ENCODE measurements at places on chromosomes 16 and 17.

DNA sequence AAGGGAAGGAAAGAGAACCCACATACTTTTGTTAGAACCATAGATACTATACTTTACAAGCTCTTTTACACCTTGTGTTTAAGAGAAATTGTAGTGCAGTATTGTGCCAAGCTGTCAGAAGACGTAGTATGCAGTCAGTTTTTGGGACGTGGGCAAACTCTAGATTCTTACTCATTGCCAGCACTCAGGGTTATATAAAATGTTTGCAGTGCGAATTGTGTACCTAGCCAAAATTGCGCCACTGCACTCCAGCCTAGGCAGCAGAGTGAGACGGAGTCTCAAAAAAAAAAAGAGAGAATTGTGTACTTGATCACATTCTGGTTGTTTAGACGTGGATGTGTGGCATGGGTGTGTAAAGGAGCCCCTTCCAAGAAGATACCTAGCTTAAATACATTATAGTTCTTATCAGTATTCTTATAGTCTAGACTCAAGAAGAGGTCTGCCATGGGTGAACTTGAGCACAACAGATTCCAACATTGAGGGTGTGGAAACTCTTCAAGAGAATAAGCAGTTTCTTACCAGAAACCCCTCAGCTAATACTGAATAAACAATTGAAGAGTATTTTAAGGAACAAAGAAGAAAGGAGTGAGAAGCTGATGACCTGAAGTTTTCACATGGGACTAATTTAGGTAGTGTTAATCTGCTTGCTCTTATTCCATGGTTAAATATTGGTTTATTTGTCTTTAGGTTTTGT is 27.4 kb upstream of the MRC2 start:
- no peak for DNase-seq

DNA sequence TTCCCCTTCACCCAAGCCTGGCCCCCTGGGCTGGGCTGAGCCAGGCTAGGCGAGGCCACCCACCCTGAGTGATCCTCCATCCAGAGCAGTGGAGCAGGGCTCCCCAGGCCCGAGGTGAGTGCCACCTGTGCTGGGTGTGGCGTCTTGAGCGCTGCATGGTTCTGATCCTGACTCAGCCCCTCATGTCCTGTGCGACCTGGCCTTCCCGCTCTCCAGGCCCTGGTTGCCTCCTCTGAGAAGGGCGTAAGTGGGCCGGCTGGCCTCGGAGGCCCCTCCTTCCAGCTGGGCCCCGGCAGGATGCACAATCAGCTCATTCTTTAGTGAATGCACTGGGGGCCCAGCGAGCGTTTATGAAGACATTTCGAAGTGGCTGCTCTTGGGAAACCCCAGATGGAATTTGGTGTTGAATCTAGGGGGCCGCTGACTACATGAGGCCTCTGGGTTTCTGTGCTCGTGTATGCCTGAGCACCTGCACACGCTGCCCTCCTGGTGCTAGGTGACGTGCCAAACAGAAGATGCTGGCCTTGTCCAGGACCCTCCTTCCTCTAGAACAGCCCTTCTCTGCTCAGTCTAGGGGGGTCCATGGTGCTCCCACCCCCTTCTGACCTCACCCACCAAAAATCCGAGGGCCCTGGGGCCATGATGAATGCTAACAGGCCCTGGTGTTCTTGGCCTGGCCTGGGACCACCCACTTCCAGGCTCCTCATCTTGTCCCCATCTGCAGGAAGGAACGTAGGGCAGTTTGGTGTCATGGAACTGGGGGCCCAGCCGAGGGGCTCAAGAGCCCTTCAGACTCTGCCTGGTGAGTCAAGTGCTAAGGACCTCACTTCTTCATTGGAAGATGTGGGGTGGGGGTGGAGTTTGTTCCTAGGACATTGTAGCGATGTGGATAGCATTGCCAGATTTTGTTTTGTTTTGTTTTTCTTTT is 3.6 kb upstream of the TMEM92 start:
- no peak for DNase-seq

DNA sequence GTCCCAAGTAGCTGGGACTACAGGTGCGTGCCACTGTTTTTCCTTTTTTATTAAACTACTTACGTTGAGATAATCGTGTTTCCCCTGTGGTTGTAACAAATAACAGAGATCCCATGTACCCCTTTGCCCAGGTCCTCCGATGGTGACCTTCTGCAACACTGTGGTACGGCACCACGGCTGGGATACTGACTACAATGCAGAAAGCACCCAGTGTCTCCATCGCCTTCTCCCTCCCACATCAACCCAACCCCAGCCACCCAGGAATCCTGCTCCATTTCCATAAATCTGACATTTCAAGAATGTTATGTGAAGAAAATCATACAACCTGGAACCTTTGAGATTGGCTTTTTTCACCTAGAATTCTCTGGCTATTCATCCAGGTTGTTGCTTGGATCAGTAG is 22.1 kb downstream of the MPRIP start:
- DNase-seq = no peak

GRCh38 chr17:50872710-50873424 is 6.7 kb upstream of the TOB1 start:
- no peak for DNase-seq

- peak; percentile 28 for DNase-seq
Observed at GRCh38 chr17:34624767-34625383, 45.5 kb downstream of the TMEM132E start.

GRCh38 chr17:6752068-6752909 is 3.6 kb upstream of the XAF1 start:
- peak; percentile 8 for DNase-seq

- DNase-seq = no peak
Observed at GRCh38 chr16:11326084-11326736, 19.0 kb upstream of the RMI2 start.

DNA sequence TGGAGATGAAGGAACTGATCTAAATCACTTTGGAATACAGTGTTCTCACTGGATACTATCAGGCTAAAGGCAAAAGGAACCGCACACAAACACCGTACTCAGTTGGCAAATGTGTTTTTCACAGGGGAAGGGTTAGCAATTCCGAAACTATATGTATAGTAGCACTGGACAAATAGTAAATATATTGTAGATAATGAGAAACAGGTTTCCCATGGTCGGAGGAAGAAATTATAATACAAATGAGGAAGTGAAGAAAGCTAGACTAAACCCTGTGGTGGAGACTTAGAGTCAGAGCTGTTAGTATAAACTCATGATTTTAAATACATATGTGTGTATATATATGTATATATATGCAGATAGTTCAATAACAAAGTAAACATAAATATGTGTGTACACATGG is 414.1 kb upstream of the SALL1 start:
- no peak for DNase-seq

DNA sequence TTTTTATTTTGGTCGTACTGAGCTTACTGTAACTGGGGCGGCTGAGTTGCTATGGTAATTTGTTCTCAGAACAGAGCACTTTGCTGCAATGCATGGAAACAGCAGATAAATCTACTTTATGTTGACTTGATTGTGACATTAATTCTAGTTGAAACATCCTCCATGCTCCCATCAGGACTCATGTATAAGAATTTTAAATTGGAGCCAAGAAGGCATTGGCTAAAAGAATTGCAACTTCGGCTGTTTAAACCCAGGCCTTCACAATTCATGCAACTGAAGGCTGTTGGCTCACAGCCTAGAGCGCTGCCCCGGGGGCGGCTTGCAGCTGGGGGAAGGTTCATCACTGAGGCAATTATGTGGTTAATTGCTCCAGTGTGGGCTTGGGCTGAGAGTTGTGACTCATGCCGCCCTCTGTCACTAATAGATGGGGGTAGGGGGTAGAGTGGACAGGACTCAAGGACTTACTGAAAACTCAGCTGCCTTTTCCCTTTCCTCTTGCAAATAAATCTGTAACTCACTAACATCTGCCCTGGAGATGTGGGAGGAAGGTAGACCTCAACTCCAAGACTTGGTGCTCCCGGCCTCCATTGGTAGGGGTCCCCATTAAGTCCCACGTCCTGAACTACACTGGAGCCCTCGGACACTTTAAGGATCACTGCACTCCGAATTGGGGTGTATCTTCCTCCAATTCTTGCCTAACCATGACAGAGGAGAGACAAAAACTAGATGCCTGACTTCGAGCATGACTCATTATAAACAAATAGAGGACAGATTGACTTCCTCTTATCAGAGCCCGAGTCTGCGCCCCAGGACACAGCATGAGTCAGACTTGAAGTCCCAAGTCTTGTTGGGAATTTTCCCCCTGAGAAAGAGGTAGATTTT is 37.5 kb downstream of the ERCC4 start:
- peak; percentile 56 for DNase-seq

DNA sequence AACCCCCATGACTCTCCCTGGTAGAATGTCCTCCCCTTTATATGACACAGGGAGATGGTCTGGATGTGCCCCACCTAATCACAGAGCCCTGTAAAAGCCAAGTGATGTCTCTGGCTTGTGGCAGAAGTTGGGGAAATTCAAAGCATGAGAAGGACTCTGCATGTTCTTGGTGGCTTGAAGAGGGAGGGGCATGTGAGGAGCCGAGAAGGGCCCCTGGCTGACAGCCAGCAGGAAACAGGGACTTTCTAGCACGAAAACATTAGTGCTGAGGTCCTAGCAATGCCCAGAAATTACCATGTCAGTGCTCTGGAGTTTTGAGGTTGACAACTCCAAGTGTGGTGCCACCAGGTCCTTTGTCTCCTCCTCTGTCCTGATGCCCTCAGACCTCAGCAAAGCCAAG is 75.9 kb downstream of the USP22 start:
- DNase-seq = no peak

GRCh38 chr16:86224126-86224525 is 286.2 kb upstream of the FOXF1 start:
- no peak for DNase-seq

DNA sequence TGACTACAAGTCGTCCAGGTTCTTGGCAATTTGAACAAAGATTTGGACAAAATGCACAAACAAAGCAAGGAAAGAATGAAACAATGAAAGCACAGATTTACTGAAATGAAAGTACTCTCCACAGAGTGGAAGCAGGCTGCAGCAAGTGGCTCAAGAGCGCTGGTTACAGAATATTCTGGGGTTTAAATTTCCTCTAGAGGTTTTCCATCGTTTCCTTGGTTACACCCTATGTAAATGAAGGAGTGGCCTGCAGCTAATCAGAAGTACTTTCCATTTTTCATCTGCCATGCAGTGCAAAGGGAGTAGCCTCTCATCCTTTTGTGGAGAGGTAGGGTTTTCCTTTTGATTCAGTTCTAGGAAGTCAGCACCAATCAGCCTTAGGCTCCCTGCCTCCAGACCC is 11.8 kb downstream of the STXBP4 start:
- no peak for DNase-seq

DNA sequence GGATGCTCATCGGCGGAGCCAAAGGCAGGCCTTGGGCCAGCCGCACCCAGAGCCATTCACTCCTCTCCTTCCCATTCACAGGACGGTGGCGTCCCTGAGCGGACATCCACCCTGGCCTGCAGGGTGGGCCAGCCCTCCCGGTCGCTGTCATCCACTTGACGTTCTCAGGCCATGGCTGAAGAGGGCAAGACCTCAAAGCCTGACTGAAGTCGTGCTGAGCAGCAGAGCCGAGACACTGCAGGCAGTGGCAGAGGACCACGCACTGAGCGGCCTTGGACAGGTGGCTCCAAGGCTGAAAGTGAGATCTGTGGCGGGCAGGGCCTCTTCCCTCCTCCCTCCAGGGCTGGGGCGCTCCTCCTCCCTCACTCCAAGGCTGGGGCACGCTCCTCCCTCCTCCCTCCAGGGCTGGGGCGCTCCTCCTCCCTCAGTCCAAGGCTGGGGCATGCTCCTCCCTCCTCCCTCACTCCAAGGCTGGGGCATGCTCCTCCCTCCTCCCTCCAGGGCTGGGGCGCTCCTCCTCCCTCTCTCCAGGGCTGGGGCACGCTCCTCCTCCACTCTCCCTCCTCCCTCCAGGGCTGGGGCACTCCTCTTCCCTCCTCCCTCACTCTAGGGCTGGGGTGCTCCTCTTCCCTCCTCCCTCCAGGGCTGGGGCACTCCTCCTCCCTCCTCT is 24.1 kb downstream of the GNPTG start:
- DNase-seq = no peak

DNA sequence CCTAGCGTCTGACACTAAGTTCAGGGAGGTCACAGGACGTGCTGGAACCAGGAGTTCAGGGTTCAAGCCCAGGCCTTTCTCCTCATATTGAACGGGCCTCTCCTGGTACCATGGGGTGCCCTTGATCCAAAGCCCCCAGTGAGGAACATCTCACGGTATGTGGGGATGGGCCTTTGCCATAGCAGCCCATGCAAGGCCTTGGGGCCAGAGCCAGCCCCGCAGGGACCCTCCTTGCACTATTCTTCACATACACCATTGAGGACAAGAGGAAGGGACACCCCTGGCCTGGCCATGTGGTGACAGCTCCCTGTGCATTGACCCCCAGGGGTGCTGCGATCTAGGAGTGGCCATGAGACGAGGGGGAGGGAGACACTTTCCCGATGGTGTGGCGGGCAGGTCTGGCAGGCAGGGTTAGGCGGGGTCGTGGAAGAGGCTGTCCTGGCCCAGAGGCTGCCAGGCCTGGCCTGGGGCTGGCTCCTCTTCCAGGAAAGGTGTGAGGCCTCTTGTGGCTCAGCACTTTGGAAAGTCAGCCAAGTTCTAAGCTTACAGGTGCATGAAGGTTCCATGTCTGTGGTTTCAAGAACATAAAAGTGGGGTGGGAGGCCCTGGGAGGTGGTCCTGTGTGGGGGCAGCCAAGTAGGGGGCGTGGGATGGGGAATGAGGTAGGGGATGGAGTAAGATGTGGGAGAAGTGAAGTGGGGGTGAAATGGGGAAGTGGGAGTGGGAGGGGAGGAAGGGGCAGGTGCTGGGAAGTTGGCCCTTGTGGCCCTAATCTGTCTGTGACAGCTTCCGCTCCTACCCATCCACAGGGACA is 88.7 kb upstream of the CBX4 start:
- DNase-seq = no peak

- peak; percentile 76 for DNase-seq
Observed at GRCh38 chr16:20899477-20900298, 470 bp downstream of the DCUN1D3 start.

DNA sequence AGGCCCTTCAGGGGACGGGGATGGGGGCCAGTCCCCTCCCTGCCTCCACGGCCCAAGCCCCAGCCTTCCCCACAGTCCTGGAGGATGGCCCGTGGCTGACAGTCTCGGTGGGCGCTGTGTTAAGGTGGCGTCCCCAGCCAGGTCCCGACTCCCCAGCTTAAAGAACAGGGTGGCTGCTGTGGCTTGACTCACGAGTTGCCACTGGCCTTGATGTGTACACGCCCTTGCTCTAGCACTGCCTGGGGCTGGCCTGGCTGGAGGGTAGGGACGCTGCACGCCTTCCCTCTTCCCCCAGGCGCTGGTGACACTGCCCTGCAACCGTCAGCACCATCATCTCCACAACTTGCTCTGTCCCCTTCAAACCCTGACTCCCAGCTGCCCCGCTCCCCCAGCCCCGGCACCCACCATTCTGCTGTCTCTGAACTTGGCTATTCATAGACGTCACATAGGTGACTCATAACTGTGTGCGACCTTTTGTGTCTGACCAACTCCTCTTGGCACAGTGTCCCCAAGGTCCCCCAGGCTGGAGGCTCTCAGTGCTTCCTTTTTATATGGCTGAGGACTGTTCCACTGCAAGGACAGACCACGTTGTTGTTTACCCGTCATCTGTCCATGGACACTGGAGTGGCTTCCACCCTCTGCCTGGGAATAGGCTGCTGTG is 6.3 kb downstream of the GNPTG start:
- DNase-seq = no peak

DNA sequence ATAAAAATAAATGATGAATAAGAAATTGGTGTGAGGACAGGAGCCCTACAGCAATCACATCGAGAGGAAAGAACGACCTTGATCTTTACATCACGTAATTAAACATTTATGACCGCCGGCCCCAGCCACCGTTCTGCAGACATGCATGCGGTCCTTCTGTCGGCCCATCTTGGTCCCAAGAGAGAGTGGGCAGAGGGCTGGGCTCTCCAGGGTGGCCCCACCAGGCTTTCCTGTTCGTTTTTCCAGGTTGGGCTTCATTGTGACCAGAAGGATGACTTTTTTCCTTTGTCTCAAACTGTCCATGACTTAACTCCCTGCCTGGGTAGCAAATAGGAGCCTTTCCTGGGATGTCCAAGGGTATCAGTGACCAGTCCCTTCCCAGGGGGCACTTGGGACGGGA is 3.3 kb upstream of the CRISPLD2 start:
- no peak for DNase-seq

Measured in right kidney (tissue), 9 donors.